ENCODE measurements at places on chromosomes 12 and 14. TPM values are rescaled to one million over a fixed set of nuclear protein-coding genes. Genes with fewer than 3 reads are reported as not detected.
A peak's percentile ranks its signal among the peaks of the same experiment; 100 is the strongest.

DNA sequence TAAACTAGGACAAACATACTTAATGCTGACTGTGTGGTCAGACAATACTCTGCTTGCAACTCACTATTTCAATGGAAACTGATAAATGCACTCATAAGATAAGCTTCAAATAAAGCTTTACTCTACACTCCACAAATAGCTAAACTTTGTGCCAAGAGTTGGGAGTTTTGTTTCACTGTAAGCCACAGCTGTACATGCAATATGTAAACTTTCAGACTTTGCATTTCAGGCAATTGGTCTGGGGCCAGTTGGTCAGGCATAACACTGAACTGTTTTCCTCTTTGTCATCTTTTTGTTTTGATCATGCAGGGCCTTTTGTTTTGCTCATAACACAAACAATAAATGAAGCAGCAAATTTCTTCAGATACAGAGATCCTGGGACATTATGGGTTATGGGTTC, 426.2 kb downstream of the IPO8 start:
- no peak for DNase-seq

GRCh38 chr14:39430762-39431415, 1.3 kb downstream of the FBXO33 start:
- DNase-seq: peak; percentile 7

The TSPAN19 gene
- polyA plus RNA-seq: 0.38 TPM

The AKT1 gene
- 153 TPM for polyA plus RNA-seq

The ABCC9 gene
- polyA plus RNA-seq: 23.9 TPM

GRCh38 chr12:16766736-16767135, 160.8 kb upstream of the LMO3 start:
- DNase-seq: no peak

DNA sequence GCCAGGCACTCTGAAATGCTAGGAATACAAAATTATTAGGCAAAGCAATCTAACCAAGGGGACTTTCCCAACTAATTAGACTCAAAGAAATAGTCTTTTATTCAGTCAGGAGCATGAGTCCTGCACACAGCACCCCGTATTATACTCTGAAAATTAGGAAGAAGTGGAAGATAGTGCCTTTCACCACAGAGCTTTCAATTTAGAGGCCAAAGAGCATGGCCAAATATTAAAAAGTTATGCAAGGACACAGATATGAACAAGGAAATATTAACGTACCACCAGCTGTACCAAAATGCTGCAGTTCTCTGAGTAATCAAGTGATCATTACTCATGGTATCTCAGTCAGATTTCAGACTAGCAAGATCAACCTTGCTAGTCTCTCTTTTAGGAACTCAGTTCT, 22.6 kb upstream of the MDM2 start:
- no peak for DNase-seq

- no peak for DNase-seq
Measured at GRCh38 chr14:76457841-76458240, 81.9 kb downstream of the ESRRB start.

- DNase-seq: no peak
Measured at GRCh38 chr12:2309647-2310046, 256.9 kb downstream of the CACNA1C start.

GRCh38 chr14:56422703-56423213, 156.8 kb upstream of the TMEM260 start:
- peak; percentile 65 for DNase-seq

Measured in renal pelvis (tissue), 12 donors.